Muscle of leg (tissue), 16 donors: ENCODE measurements at places on chromosomes 1 and 21.

GRCh38 chr1:182283746-182284544 is 107.6 kb downstream of the GLUL start:
- H3K27me3 ChIP-seq = no peaks in the 10 kb centered on the region
- no peak overlapping the region for H3K4me3 ChIP-seq
- peaks cover 21% of the 10 kb centered on the region for H3K4me1 ChIP-seq

DNA sequence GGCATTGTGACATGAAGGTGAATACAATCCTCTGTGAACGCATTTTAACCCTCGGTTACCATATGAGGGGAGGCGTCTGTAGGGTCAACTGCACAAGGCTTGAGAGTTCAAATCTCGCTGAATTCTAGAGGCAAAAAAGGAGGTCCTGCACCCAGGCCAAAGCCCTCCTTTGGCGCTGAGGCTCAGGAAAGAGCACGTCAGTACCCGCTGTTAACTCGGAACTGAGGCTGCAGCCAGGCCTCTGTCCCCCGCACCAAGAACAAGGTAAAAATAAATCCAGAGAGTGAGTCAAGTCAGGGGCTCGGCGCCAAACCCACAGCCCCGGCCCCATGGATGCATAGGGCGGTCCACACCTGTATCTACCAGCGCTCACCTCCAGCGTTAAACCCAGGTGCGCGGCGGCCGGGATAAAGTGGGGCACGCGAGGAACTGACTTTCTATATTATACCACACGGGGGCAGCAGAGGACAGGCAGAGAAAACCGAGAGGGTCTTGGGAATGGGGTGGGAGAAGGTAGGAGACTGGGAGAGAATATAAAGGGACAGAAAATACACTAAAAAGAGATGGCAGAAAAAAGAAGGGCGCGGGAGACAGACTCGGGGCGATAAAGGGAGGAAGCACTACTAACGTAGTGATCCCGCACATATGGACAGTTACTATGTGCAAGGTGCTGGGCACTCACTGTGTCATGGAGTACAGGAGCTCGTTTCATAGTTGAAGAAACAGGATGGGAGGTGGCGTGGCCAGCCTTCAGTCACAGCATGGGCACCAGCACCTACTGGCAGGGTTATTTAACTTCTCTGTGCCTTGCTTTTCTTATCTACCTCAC is 54.9 kb downstream of the DMRTA2 start:
- peak; percentile 24 for DNase-seq
- no peaks in the 10 kb centered on the region for H3K36me3 ChIP-seq
- no peak overlapping the region for H3K4me3 ChIP-seq
- H3K27ac ChIP-seq = no peak overlapping the region

GRCh38 chr1:27394282-27394658 is 1.8 kb downstream of the GPR3 start:
- H3K27me3 ChIP-seq = peaks cover 9% of the 10 kb centered on the region
- H3K27ac ChIP-seq = no peak overlapping the region
- H3K36me3 ChIP-seq = no peaks in the 10 kb centered on the region
- no peak overlapping the region for H3K4me3 ChIP-seq
- H3K4me1 ChIP-seq = peaks cover 61% of the 10 kb centered on the region

- H3K36me3 ChIP-seq = no peaks in the 10 kb centered on the region
- H3K27me3 ChIP-seq = no peaks in the 10 kb centered on the region
- no peak for DNase-seq
- H3K4me1 ChIP-seq = peaks cover 6% of the 10 kb centered on the region
These were observed 45.4 kb downstream of the ETS2 start for GRCh38 chr21:38851101-38851500.

DNA sequence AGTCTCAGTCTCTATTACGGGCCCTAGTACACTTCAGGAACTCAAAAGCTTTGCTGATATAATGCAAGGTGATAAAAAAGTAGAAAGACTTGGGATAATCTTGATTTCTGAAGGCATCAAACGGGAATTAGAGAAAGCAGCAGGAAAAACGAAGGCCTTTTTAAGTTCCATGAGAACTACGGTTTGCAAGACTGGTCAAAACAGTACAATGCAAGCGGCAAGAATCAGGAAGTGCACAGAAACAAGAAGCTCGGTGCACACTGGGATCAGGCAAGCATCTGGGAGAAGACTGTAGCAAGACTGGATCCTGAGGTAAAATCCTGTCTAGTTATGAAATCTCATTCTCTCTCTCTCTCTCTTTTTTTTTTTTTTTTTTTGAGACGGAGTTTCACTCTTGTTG is 28.6 kb downstream of the NTMT2 start:
- DNase-seq = no peak
- H3K36me3 ChIP-seq = no peaks in the 10 kb centered on the region
- no peaks in the 10 kb centered on the region for H3K4me1 ChIP-seq
- no peak overlapping the region for H3K4me3 ChIP-seq
- no peaks in the 10 kb centered on the region for H3K27me3 ChIP-seq

GRCh38 chr1:147741065-147741464 is 19.3 kb downstream of the GJA5 start:
- peaks cover 14% of the 10 kb centered on the region for H3K4me1 ChIP-seq
- H3K36me3 ChIP-seq = no peaks in the 10 kb centered on the region
- no peak overlapping the region for H3K4me3 ChIP-seq
- no peaks in the 10 kb centered on the region for H3K27me3 ChIP-seq
- DNase-seq = no peak
- no peak overlapping the region for H3K27ac ChIP-seq

DNA sequence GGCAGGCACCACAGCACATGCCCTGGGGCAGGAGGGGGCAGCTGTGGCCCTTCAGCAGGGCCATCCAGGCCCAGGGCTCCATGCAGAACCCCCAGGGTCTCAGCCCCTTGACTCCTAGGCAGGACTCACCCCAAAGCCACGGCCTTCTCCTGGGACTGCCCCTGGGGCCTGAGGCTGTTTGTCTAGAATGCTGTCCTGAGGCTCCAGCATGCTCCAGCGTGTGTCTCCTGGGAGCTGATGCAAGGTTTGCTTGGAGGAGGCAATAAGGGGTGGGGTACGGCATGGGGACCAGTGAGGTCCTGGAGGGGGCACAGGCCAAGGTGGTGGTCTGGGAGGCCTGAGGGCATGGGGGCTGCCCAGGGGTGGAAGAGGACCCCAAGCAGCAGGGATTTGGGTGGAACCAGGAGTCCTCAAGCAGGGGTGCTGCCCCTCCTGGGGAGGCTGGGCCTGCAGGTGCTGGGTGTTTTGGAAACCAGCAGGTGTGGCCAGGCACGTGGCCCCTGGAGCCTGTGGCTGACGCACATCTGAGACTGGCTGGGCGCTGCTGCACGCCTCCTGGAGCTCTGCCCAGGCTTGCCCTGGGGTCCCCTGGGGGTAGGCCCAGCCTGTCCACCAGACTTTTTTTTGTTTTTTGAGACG is 7.8 kb upstream of the CALML6 start:
- no peak overlapping the region for H3K4me3 ChIP-seq
- peak; percentile 40 for DNase-seq
- H3K27me3 ChIP-seq = no peaks in the 10 kb centered on the region
- H3K4me1 ChIP-seq = peaks cover 37% of the 10 kb centered on the region
- H3K36me3 ChIP-seq = no peaks in the 10 kb centered on the region
- H3K27ac ChIP-seq = peak overlapping the region; percentile 55

GRCh38 chr1:183544598-183545297 is 45.5 kb downstream of the NCF2 start:
- peak; percentile 39 for DNase-seq
- no peaks in the 10 kb centered on the region for H3K27me3 ChIP-seq
- peaks cover 51% of the 10 kb centered on the region for H3K36me3 ChIP-seq
- no peak overlapping the region for H3K4me3 ChIP-seq
- peaks cover 5% of the 10 kb centered on the region for H3K4me1 ChIP-seq

GRCh38 chr1:8343464-8344001 is 25.6 kb downstream of the SLC45A1 start:
- peak overlapping the region; percentile 15 for H3K4me3 ChIP-seq
- DNase-seq = peak; percentile 83
- H3K27ac ChIP-seq = peak overlapping the region; percentile 59
- H3K4me1 ChIP-seq = peaks cover 14% of the 10 kb centered on the region

DNA sequence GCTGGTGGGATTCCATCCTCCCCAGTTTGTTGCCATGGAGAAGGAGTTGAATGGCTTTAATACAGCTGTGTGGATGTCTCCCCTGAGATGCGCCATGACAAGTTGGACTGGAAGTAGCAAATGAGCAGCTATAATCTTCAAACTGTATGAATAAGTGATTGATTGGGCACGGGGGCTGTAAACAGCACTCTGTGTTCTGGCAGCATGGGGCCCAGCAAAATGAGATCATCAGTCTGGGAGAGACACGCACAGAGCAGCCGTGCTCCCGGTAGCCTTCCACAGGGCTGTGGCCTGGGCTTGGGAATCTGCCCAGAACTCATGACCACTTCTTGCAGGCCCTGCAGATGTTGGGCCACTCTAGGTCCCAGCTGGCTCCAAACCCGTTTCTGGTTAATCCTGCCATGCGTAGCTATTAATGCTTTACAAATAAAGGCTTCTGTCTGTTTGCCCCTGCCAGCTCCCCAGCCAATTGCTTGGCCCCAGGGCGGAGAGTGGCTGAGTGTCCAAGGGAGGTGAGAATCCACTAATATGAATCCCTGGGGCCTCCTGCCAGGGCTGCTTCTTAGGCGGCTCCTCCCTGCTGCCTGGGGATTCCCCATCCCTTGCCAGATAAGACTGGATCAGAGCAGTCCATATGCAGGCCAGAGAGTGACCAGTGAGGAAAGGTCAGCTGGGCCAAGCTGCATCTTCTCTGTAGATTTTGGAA is 642.9 kb downstream of the AJAP1 start:
- no peak overlapping the region for H3K27ac ChIP-seq
- no peaks in the 10 kb centered on the region for H3K36me3 ChIP-seq
- DNase-seq = peak; percentile 86
- peaks cover 27% of the 10 kb centered on the region for H3K27me3 ChIP-seq
- peaks cover 23% of the 10 kb centered on the region for H3K4me1 ChIP-seq

DNA sequence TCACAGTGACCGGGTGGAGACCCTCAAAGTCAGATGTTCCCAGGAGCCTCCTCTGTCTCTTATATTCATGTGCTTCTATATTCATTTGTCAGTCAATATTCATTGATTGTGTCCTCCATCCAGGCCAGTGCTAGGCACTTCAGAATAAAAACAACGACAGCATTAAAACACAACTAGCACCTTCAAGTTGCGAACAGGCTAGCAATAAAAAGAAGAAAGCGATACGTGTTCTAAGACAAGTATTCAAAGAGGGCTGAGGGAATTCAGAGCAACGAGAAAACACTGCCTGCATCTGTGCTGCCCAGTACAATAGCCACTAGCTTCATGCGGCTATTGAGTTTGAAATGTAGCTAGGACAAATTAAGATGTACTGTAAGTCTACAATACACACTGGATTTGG is 138.0 kb downstream of the PLXNA2 start:
- no peak overlapping the region for H3K4me3 ChIP-seq
- H3K36me3 ChIP-seq = peaks cover 3% of the 10 kb centered on the region
- H3K27me3 ChIP-seq = no peaks in the 10 kb centered on the region
- H3K27ac ChIP-seq = peak overlapping the region; percentile 85
- peaks cover 94% of the 10 kb centered on the region for H3K4me1 ChIP-seq

DNA sequence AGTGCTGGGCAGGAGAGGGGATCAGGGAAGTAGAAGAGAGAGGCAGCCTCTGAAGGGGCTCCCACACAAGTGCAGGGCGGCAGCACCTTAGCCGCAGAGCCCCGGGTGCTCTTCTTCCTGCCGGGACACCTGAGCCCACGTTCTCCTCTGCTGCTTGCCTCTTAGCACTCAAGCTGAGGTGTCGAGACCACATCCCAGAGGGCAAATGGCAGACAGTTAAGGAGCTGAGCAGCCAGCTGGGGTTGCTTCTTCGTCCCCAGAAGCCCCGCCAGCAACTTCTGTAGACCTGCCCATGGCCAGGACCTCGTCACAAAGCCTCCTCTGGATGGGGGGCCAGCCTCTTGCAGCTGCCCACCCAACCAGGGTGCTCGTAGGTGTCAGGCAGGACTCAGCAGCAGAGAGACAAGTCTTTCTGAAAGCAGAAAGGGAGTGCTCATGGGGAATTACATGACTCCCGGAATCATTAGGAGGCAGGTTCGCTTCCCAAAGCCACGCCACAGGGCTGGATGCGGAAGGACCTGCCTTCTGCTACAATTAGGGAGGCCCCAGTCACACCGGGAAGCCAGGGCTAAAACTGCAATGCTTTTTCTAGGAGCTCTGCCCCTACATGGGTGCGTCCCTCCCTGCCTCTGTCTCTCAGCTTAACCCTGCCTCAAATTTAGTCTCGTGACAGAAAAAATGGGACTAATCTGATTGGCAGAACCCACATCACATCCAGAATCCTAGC is 141.4 kb upstream of the RAB4A start:
- no peaks in the 10 kb centered on the region for H3K27me3 ChIP-seq

DNA sequence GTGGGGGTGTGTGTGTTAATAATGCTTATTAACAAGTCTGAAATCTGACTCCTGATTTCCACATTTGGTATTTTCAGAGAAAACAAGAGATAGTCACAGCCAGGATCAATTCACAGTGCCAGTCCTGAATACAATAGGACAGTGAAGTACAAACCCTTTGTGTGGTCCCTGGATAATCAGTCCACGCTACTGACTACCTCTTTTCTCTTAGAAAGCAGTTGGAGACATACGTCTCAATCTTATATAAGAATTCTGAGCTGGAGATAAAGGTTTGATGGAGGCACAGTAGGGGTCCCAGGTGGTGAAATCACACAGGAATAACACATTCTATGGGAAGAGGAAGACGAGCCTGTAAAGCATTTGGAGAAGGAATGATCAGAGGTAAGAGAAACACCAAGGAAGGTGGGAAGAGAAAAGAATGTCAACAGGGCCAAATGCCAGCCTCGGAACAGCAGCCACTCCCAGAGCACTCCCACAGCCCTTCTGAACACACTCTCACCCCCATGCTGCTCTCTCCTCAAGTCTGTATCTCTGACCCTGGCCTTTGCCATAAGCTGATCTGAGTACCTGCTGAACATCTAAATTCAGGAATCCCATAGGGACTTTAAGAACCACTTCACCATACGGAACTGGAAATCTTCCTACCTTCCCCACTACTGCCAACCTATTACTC is 48.6 kb downstream of the TRAF5 start:
- no peak for DNase-seq
- H3K27ac ChIP-seq = no peak overlapping the region
- H3K4me1 ChIP-seq = peaks cover 4% of the 10 kb centered on the region
- H3K4me3 ChIP-seq = no peak overlapping the region

- H3K4me1 ChIP-seq = peaks cover 15% of the 10 kb centered on the region
- peak overlapping the region; percentile 98 for H3K27ac ChIP-seq
- no peaks in the 10 kb centered on the region for H3K36me3 ChIP-seq
- peak overlapping the region; percentile 92 for H3K4me3 ChIP-seq
These were observed 689 bp downstream of the NASP start for GRCh38 chr1:45584351-45585109.

DNA sequence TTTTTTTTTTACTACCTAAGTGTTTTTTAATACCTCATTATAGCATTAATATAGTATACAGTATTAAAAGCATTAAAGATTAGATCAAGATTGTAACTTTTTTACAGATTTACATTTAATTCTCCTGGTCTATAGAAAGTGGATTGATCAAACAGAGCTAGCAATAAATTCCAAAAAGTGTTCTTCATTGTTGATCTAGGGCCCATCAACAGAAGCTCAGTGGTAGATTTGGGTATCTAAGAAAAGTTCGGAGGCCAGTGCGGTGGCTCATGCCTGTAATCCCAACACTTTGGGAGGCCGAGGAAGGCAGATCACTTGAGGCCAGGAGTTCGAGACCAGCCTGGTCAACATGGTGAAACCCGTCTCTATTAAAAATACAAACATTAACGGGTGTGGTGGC is 12.5 kb downstream of the NUP210L start:
- no peaks in the 10 kb centered on the region for H3K4me1 ChIP-seq
- no peaks in the 10 kb centered on the region for H3K36me3 ChIP-seq
- H3K27me3 ChIP-seq = no peaks in the 10 kb centered on the region
- H3K27ac ChIP-seq = no peak overlapping the region
- DNase-seq = no peak
